Heart left ventricle (tissue), 16 donors: ENCODE measurements at places on chromosomes 6 and 20. TPM values are rescaled to one million over a fixed set of nuclear protein-coding genes. Genes with fewer than 3 reads are reported as not detected.

Gene RNF182
- not detected for total RNA-seq

Gene ZNF334
- total RNA-seq = 1.8 TPM

DNA sequence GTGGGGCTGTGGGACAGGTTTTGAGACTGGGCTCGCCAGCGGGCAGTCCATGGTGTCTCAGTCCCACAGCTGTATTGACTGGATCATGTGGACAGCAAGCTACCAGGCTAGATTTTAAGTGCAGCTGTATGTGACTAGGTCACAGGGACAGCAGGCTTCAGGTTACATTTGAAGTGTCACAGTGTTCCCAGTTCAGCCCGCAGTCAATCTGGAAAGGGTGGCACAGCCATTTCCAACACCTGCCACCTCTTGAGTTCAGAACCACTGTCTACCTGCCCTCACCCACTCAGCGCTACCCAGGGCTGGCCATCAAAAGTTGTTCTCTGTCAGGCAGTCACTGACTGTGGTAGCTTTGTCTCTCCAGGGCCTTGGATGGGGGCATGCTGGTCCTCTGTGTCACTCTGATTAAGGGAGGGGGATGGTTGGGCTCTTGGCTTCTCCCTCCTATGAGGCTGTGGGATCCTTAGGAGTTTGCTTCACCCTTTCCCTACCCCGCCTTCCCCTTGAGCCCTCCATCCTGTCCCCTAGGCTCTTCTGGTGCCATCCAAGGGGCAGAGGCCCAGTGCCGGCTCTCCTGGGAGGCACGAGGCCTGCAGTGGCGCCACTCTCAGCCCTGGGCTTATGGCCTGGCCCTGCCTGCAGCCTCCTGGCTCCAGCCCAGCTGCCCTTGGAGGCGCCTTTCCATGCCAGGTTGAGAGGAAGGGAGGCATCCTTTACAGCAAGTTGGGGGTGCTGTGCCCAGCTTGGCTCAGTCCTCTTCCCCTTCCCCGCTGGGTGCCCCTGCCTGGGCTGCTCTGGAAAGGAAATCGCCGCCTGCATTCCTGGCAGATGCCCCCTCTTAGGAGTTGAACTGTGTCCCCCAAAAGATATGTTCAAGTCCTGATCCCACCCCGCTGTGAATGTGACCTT lies 44.9 kb downstream of the PNLDC1 start:
- no peak for DNase-seq
- H3K4me3 ChIP-seq = no peak overlapping the region
- no peak overlapping the region for H3K27ac ChIP-seq
- no peaks in the 10 kb centered on the region for H3K4me1 ChIP-seq
- no peaks in the 10 kb centered on the region for H3K27me3 ChIP-seq
- no peaks in the 10 kb centered on the region for H3K36me3 ChIP-seq

GRCh38 chr6:29705389-29706231 lies 17.6 kb upstream of the HLA-F start:
- no peak overlapping the region for H3K4me3 ChIP-seq
- DNase-seq = no peak
- no peaks in the 10 kb centered on the region for H3K27me3 ChIP-seq
- no peaks in the 10 kb centered on the region for H3K36me3 ChIP-seq
- H3K27ac ChIP-seq = no peak overlapping the region

DNA sequence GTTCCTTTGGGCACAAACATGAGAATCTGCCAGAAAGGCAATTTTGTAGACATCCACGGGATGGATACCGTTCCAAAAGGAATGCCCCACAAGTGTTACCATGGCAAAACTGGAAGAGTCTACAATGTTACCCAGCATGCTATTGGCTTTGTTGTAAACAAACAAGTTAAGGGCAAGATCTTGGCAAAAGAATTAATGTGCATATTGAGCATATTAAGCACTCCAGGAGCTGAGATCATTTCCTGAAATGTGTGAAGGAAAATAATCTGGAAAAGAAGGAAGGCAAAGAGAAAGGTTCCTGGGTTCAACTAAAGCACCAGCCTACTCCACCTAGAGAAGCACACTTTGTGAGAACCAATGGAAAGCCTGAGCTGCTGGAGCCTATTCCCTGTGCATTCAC lies 103.9 kb upstream of the ARG1 start:
- DNase-seq = no peak
- H3K4me1 ChIP-seq = no peaks in the 10 kb centered on the region
- H3K36me3 ChIP-seq = no peaks in the 10 kb centered on the region
- H3K27ac ChIP-seq = no peak overlapping the region

Gene BMP2
- 2.9 TPM for total RNA-seq

- no peak for DNase-seq
- no peaks in the 10 kb centered on the region for H3K36me3 ChIP-seq
- H3K27ac ChIP-seq = no peak overlapping the region
- H3K4me3 ChIP-seq = no peak overlapping the region
These were observed 9.1 kb upstream of the INSM1 start for GRCh38 chr20:20358801-20359200.

- peaks cover 32% of the 10 kb centered on the region for H3K4me1 ChIP-seq
These were observed 8.4 kb downstream of the PTGIS start for GRCh38 chr20:49559411-49560081.

DNA sequence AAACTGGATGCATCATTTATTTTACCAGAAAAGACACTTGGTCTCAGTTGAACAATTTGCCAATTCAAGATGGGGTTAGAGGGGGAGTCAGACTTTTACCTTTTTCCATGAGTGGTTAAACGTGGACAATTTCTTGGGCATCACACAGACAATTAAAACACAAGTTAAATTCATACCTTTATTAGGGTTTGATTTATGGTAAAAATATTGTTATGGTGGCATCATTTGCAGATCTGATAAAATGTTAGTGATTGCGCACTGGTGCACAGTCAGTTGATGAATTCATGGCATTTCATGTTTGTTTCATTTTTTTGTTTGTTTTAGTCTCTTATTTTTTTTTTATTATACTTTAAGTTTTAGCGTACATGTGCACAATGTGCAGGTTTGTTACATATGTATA lies 399.9 kb downstream of the DOK5 start:
- no peaks in the 10 kb centered on the region for H3K4me1 ChIP-seq
- DNase-seq = no peak
- no peaks in the 10 kb centered on the region for H3K27me3 ChIP-seq
- no peaks in the 10 kb centered on the region for H3K36me3 ChIP-seq

Gene C2
- total RNA-seq = 1.3 TPM

DNA sequence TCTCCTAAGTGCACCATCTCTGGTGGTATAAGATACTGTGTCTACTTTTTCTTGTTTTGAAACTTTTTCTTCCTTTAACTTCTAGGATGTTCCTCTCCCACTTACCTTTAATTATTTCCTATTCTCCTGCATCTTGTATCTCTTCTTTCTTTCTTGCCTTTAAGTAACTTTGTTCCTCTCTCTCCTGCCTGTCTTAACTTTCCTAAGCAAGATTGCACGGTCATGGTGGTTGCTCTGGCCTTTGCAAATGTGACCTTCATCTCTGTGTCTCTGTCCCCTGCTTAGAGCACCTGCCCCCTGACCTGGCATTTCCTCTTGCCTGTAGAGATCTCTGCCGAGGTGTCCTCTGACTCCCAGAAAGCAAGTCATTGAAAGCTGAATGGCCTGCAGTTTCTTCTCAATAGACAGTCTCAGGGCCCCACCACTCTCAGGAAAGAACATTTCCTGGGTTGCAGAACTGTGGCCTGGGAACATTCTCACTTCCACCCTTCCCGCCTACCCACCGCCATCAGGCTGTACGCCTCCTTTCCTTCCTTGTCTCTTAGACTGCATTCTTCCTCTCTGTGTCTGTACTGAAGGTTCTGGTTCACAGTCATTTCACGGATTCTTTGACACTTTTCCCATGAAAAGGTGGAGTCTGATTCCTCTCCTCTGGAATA lies 12.8 kb downstream of the ZDHHC14 start:
- no peak overlapping the region for H3K27ac ChIP-seq
- H3K4me1 ChIP-seq = peaks cover 7% of the 10 kb centered on the region
- no peak for DNase-seq
- H3K27me3 ChIP-seq = no peaks in the 10 kb centered on the region
- H3K4me3 ChIP-seq = no peak overlapping the region

- no peak overlapping the region for H3K27ac ChIP-seq
- no peak overlapping the region for H3K4me3 ChIP-seq
- no peaks in the 10 kb centered on the region for H3K4me1 ChIP-seq
- no peaks in the 10 kb centered on the region for H3K27me3 ChIP-seq
These were observed 31.9 kb upstream of the PSMF1 start for GRCh38 chr20:1086277-1087213.

DNA sequence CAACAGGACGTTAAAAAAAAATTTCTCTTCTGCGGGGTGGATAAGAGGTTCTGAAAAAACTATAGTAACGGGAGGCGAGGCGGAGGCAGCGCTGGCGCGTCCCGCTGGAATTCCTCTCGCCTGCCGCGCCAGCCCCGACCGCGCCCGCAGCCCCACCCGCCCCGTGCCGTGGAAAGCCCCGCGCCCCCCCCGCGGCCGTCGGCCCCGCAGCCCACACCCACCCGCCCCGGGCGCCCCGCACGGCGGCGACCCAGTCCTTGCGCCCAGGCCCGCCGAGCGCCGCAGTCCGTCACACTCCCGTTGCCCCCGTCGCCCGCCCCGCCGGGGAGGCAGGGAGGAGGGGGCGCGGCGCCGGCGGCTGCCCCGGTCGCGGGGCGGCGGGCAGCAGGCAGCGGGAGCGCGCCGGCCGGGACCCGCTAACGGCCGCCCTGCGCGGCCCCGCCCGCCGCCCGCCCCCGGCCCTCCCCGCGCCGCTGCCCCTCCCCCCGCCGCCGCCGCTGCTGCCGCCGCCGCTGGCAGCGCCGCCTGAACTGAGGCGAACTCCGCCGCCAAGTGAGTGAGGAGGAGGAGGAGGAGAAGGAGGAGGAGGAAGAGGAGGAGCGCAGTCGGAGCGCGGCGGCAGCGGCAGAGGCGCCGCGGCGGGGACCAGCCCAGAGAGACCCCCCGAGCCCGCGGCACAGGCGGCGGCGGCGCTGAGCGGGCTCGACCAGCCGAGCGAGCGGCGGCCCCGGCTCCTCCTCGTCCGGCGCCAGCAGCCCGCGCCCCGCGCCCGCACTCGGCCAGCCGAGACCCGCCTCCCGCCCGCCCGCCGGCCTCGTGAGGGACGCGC lies at the start of gene QKI:
QKI (plus strand) TSS at position 602 of the 829 bp plus-strand sequence. CDS start 476 bp downstream, outside the sequence.
- H3K27ac ChIP-seq = peak within 1 kb of the TSS; percentile 99
- no peaks in the 10 kb centered on the region for H3K36me3 ChIP-seq
- H3K27me3 ChIP-seq = no peaks in the 10 kb centered on the region
- peak; percentile 92 for DNase-seq

Gene CHRNA4
- 0.51 TPM for total RNA-seq
